ENCODE measurements at places on chromosomes 7 and 10.

GRCh38 chr7:909358-910329, 33.3 kb downstream of the GET4 start:
- peak; percentile 41 for DNase-seq

DNA sequence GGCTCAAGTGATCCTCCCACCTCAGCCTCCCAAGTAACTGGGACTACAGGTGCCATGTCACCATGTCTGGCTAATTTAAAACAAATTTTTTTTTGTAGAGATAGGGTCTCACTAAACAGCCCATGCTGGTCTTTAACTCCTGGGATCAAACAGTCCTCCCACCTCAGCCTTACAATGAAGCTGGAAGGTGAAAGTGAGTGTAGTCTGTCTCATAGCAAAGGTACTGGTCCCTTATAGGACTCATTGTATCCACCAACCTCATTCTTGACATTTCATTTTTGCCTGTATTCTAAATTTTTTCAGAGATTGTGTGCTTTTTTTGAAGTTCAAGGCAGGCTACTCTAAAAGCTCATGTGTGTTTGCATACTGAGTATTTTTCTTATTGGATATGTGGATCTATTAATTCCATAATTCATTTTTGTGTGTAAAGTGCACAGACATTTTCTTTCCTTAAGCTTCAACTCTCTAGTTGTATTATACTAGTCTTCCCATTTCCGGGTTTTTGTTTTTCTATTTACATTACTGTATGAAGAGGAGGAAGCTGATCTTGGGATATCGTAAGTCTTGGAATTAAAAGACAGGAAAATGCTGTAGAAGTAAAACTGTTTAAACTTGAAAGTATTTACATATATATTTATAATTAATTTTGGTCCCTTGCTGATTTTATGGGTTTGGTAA, 13.3 kb downstream of the KMT2E start:
- DNase-seq = no peak

- DNase-seq = peak; percentile 38
Measured at GRCh38 chr7:1926908-1927306, 256.8 kb downstream of the ELFN1 start.

GRCh38 chr10:105288026-105288425, 646.9 kb downstream of the SORCS3 start:
- no peak for DNase-seq

DNA sequence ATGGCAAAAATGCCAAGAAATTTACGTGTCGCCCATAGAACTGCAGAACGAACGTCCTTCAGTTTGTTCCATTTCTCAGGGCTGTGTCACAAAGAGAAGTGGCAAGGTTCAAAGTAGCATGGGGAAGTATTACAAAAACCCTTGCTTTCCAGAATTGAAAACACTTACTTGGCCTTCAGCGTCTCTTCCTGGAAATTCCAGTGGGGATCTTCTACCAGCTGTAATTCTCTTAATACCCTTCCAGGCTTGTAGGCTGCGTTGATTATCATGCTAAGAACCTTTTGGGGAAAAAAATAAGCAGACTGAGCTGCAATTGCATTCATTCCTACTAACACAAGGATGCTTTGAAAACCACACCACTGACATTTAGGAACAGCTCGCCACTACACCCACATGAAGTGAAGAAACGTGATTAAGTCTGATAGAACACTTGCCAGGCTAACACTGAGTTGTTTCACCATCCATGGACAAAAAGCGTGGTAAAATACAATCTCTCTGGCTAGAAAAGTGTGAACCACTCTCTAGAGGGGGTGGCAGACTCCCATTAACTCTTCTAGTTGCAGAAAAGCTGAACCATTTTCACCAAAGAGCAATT, 222.3 kb downstream of the SFMBT2 start:
- no peak for DNase-seq
